Metanephros (tissue), 2 donors: ENCODE measurements at places on chromosomes 7 and 10. TPM values are rescaled to one million over a fixed set of nuclear protein-coding genes. Genes with fewer than 3 reads are reported as not detected.

ASB15 gene
- total RNA-seq = 4.4 TPM

NPC1L1 gene
- total RNA-seq = 1.2 TPM

SLC25A13 gene
- total RNA-seq = 45.8 TPM

OR2A42 gene
- 0.06 TPM for total RNA-seq

IFIT1 gene
- total RNA-seq = 18.9 TPM
